Skeletal muscle cell (primary cell): ENCODE measurements at places on chromosomes 12 and 14.

GRCh38 chr14:62759796-62760195 is 285.5 kb downstream of the KCNH5 start:
- no peak for DNase-seq

- DNase-seq = no peak
These were observed 512 bp downstream of the ACTR10 start for GRCh38 chr14:58200480-58200841.

- no peak for DNase-seq
These were observed 12.8 kb upstream of the BMAL2 start for GRCh38 chr12:27319848-27320247.

GRCh38 chr14:53581504-53581903 is 375.1 kb downstream of the BMP4 start:
- DNase-seq = no peak

GRCh38 chr14:98984719-98985041 is 287.3 kb downstream of the BCL11B start:
- DNase-seq = no peak

DNA sequence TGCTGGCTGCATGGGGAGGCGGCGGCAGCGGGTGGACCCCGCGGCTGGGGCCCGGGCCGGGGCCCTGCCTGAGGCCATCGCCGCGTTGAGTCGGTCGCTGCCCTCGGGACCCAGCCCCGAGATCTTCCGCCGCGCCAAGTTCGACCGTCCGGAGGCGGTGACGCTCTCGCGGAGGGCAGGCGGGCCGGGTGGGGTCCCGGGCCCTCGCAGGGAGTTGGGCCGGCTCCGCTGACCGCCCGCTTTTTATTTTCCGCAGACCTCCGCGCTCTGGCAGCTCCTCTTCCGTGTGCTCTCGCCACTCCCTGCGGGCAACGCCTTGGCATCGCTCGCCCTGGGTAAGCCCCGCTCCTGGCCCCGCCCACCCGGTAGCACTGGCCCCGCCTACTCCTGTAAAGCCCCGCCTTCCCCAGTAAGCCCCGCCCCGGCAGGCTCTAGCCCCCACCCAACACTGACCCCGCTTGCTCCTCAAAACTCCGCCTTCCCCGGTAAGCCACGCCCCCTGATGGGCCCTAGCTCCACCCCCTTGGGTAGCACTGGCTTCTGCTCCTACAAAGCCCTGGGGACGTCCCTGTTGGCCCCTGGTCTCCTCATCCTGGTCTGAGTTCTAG is 424 bp downstream of the TEDC1 start:
- no peak for DNase-seq

DNA sequence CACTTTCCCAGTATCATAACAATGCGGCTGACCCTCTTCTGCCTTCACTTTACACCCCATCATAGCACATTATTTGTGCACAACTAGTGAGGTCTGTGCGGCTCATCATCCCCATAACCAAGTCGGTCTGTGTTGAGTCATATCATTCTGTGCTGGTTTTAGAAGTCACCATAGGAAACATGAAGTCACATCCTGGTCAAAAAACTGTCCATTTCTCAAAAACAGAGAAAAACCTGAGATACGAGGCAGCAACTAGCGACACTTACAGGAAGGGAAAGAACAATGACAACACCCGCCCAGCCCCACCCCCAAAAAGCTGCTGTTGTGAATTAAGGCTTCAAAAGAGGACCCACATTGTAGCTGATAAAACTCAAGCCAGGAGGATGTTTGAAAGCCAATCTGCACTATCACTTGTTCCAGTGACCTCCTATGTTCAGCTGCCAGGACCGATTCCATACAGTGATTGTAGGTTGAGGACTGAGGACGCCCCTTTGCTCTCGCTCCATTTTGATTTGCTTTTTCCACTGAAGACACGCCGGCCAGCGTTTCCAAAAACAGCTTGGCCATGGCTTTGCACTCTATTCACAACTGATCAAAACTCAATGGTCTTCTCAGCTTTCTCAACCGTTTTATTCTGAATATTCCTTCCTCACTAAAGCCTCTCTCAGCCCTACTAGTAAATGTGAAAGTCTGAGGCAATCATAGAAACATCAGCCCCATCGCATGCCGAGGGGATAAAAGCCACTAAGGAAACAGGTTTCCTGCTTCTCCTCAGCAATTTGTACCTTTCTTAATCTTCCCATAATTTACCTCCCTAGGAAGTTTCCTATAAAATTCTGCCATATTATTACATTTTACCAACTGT is 87.5 kb downstream of the DUSP16 start:
- DNase-seq = no peak

DNA sequence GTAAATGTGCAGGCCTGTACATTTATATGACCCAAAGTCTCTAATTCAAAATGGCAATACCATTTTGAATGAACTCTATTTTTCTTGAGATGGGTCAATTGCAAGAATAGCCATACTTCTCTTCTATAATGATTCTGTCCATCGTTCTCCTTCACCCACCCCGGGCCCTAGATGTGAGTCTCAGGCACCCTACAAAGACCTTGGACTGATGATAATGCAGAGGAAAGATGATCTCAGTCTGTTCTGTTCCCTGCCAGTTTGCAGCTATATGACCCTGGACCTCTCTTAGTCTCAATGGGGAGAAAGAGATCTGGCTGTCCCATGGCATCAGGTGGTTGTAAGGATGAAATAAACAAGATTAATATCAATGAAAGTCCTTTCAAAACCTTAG is 30.1 kb downstream of the VCPKMT start:
- DNase-seq = no peak

- no peak for DNase-seq
These were observed 286.6 kb downstream of the C12orf75 start for GRCh38 chr12:105616971-105617540.

- no peak for DNase-seq
These were observed 274.6 kb downstream of the BTG1 start for GRCh38 chr12:91870872-91871707.

- DNase-seq = no peak
These were observed 17.1 kb downstream of the SLC25A3 start for GRCh38 chr12:98610596-98610995.

DNA sequence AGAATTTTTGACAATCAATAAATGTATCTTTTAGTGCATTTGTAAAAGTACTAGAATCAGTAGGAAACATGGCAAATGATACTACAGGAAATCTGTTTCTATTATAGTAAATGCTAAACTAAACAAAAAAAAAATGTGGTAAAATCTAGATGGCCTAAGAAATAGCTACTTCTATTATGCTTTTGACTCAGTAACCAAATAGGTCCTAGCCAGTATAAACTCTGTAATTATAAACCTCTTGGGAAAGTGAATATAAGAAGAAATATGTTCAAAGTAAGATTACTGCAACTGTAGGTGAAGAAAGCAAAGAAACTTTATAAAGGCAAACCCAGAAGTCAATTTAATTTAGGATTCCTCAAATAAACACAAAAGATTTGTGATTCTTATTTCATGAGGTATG is 581.2 kb downstream of the LRFN5 start:
- no peak for DNase-seq

DNA sequence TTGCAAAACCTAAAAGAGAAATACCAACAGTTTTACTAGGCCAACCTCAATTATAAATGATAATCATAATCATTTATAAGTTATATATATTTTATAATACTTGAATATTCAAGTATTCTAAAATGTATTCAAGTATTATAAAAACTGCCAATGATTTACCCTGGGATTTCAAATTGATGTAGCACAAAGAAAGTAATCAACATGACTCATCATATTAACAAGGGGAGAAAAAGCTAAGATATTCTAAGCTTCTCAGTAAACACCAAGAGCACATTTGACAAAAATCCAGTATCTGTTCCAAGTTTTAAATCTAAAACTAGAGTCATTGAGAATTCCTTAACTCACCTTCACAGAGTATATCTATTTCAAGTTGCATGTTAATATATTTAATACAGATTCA is 56.1 kb downstream of the CAPZA3 start:
- DNase-seq = no peak

- no peak for DNase-seq
These were observed 234.1 kb downstream of the BCL11B start for GRCh38 chr14:99037777-99038430.

GRCh38 chr12:124883263-124884130 is 19.8 kb upstream of the SCARB1 start:
- DNase-seq = no peak
